ENCODE measurements at places on chromosomes 6 and 20. TPM values are rescaled to one million over a fixed set of nuclear protein-coding genes. Genes with fewer than 3 reads are reported as not detected.

ESR1 gene
- total RNA-seq = 0.24 TPM

KCNK17 gene
- 18.6 TPM for total RNA-seq

- no peak for DNase-seq
These were observed 368.2 kb downstream of the SYNE1 start for GRCh38 chr6:152268846-152269442.

CST4 gene
- 56.8 TPM for total RNA-seq

- DNase-seq = no peak
These were observed 265.4 kb upstream of the SUPT3H start for GRCh38 chr6:45643126-45643525.

OPRL1 gene
- total RNA-seq = 0.50 TPM

SLC16A10 gene
- total RNA-seq = 25.6 TPM

DNA sequence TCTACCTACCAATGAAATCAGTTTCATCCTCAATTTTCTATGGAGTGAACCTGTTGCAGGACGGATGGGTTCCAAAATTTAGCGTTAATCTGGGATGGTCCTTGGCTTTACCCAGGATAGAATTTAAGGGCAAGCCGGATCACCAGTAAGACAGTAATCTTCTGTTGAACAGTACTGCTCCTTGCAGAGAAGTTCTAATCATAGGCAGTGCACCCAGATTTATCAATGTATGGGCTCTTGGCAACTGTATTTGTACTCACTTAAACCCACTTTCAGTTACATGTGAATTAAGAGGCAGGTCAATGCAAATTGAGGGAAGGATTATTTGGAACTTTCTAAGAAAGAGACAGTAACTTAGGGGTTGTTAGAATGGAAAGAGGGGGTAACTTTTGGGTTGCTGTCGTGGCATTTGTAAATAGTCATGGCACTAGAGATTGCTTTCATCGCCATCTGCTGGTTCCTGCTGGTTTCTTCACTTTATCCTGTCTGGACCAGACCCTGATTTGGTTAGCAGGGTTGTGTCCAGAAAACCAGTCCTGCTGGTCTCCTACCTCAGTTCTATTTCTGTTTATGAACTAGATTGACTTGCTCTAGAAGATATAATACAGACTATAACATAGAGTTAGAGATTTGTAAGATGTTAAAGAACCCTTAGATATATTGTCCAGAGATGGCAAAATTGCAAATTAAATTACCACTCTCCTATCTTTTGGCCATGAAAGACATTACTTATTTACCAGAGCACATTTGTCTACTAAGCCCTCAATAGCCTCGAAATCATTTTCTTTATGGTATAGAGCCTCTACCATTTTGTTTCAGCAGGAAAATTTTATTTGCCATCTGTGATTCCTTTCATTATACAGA, 646.3 kb downstream of the UTRN start:
- DNase-seq = no peak

DNA sequence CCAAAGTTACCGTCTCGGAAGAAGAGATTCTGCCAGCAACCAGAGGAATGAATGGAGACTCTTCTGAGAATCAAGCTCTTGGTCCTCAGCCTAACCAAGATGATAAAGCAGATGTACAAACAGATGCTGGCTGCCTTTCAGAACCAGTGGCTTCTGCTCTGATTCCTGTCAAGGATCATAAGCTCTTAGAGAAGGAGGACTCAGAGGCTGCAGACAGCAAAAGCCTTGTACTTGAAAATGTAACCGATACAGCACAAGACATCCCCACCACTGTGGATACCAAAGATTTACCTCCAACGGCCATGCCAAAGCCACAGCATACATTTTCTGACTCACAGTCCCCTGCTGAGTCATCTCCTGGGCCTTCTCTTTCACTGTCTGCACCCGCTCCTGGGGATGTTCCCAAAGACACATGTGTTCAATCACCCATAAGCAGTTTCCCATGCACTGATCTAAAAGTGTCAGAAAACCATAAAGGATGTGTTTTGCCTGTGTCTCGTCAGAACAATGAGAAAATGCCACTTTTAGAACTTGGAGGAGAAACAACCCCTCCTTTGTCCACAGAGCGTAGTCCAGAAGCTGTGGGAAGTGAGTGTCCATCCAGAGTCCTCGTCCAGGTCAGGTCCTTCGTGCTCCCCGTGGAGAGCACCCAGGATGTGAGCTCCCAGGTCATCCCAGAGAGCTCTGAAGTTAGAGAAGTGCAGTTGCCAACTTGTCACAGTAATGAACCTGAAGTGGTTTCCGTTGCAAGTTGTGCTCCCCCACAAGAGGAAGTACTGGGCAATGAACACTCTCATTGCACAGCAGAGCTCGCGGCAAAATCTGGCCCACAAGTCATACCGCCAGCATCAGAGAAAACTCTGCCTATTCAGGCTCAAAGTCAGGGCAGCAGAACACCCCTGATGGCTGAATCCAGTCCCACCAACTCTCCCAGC, 109.6 kb downstream of the RTN4IP1 start:
- no peak for DNase-seq

- DNase-seq = no peak
These were observed 52.6 kb upstream of the MC3R start for GRCh38 chr20:56195946-56196345.

DNA sequence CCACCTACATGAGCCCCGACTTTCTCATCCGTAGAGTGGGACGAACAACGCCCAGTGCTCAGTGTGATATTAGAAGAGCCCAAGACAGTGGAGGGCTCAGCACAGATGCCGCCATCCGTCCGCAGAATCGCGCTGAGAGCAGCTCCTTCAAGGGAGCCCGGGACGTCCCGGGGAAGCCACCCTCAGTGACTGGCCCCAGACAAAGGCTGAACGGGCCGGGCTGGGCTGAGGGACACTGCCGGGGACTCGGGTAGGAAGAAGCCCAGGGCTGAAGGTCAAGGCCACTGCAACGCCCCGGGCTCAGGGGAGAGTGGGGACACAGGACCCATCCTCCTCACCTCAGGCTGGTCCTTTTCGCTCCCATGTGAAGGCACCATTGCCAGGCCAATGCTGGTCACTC, 12.8 kb upstream of the CHRNA4 start:
- no peak for DNase-seq

SLC17A9 gene
- 3.9 TPM for total RNA-seq

DNA sequence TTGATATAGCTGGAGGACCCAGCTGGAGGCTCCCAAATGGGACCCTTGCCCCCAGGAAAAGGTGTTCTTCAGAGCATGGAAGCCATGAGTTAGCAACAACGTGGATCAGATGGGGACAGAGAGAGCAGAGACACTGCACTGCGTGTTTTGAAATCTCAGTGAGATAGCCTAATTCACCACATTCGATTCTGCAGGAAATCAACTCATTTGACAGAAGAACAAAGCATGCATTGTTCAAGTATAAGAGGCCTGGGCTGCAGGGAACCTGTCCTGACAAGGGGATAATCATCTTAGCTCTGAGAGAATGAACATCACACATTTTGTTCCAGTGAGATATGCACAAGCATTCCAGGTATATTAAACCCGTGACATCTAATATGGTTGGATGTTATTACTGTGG, 450.2 kb downstream of the CDH26 start:
- no peak for DNase-seq

- DNase-seq = no peak
These were observed 74.5 kb upstream of the SRSF6 start for GRCh38 chr20:43383026-43383795.

DNA sequence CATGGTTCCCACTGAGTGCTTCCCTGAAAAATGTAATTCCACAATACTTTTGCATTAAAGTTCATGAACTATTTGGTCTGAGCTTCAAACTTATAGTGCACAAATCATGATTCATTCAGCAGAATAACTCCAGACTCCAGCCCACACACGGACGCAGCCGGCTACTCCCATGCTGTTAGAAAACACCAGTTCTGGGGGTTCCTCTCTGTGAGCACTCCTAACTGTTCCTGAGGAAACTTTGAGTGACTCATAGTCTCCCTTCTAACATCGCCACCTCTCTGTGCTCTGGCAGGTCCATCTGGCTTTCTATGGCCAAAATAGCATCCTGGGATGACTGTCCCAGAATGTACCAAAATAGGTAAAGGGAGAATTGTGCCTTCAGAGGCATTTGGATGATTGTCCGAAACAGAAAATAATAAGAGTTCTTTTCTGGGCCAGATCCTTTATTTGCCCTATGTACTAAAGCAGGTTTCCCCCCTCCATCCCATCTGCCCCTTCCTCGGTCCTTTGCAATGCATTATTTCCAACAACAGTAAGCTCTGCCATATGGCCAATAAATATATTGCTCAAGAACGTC, 32.3 kb upstream of the LY86 start:
- no peak for DNase-seq

TOX2 gene
- 1.5 TPM for total RNA-seq

DNA sequence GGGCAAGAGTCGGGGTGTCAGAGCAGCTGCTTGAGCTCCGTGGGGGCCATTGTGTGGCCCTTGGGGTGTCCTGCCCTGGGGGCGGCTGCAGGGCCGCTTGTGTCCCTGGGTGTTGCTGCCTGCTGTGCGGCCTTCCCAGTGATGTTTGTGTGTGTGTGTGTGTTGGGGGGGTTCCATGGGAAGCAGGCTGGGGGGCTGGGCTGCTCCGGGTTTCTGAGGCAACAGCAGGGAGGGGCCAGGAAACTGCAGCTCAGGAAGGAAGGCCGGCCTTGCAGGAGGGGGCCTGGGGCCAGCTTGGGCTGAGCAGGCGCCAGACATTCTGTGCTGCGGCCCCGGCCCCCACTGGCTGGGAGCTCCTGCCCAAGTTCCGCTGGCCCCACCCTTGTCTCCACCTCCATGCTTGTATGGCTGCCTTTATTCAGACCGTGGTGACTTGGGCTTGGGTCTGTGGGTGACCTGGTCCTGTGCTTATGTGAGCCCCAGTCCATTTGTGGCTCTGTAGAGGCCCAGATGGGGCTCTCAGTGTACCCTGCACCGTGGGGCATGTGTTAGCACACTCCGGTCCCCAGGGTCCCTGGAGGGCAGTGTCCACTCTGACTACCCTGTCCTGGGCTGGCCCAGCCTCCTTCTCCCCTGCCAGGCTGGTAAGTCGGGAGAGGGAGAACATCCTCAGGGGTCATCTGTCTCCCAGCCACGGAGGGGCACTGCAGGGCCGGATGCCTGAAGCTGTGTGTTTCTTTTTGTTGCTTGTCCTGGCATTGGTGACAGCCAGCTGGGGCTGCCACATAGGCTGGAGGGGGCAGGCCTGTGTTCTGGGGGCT, 4.6 kb upstream of the SOX18 start:
- no peak for DNase-seq

DNA sequence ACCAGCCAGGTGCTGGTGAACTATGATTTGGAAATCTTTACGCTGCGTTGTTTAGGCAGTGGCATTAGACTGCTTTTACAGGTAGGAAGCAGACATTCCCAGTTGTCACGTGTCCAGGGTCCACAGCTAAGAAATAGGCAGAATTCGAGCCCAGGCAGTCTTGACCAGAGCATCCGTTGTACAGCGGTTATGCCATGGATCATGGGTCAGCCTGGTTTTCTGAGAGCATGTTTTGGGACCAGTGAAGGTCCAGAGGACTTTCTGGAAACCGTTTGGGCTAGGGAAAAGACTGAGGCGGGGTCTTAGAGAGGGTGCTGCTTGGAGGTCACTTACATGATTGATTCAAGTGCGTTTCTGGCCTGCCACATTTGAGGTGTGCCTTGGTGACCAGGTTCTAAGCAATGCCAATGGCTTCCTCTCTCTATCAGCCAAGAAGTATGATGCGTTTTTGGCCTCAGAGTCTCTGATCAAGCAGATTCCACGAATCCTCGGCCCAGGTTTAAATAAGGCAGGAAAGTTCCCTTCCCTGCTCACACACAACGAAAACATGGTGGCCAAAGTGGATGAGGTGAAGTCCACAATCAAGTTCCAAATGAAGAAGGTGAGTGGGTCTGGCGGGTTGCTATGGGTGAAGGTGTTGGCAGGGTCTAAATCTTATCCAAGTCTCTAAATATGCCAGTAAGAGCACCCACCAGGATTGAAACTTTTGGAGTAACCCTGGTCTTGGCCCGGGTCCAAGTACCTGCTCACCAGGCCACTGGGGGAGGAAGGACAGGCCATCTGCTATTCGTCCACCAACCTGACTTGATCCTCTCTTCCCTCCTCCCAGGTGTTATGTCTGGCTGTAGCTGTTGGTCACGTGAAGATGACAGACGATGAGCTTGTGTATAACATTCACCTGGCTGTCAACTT, 1.8 kb downstream of the RPL10A start:
- no peak for DNase-seq

GRCh38 chr20:40728470-40728869, 39.4 kb upstream of the MAFB start:
- DNase-seq = no peak

DNA sequence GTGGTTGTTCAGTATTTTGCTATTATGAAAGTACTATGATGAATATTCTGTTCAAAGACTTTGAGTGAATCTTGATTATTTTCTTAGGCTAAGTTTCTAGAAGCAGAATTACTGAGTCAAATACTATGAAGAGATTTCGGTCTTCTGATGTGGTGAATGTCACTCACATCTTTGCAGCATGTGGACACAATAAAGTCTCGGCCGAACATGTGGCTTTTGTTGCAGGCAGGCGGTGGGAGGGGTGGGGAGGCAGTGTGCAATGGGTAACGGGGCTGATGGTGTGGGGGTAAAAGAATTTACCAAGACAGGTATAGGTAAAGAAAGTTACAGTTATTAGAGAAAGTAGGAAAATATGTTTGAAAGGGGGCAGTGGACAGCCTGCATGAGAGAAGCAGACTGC, 156.4 kb upstream of the DTNBP1 start:
- no peak for DNase-seq

- no peak for DNase-seq
These were observed 14.4 kb downstream of the KPNA5 start for GRCh38 chr6:116695401-116695800.

DNA sequence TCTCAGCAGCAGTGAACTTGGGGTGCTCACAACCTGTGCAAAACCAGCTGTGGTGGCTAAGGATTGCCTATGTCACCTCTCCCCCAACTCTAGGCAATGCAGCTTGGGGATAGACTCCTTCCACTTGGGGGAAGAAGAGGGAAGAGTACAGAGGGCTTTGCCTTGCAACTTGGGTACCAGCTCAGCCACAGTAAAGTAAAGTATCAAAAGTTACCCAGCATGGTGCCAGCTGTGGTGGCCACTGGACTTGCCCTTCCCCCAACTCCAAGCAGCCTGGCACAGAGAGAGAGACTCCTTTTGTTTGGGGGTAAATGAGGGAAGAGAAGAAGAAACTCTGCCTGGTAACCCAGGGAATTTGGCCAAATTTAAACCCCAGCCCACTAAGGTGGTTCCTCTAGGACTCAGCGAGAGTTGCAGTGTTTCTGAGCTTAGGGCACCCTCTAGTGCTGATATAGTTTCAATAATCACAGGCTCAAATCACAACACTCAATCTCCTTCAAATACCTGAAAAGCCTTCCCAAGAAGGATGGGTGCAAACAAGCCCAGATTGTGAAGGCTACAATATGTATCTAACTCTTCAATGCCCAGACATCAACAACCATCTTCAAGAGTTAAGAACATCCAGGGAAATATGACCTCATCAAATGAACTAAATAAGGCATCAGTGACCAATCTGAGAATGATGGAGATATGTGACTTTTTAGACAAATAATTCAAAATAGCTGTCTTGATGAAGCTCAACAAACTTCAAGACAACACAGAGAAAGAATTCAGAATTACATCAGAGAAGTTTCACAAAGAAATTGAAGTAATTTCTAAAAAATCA, 7.6 kb upstream of the DEFB129 start:
- DNase-seq = no peak

PRL gene
- 0.48 TPM for total RNA-seq

GRCh38 chr20:818001-818664, 15.4 kb upstream of the FAM110A start:
- DNase-seq = no peak

PLN gene
- total RNA-seq = 0.45 TPM

Measured in type B pancreatic cell (in vitro differentiated cells).